ENCODE measurements at places on chromosomes 12 and 14.
A peak's percentile ranks its signal among the peaks of the same experiment; 100 is the strongest.

DNA sequence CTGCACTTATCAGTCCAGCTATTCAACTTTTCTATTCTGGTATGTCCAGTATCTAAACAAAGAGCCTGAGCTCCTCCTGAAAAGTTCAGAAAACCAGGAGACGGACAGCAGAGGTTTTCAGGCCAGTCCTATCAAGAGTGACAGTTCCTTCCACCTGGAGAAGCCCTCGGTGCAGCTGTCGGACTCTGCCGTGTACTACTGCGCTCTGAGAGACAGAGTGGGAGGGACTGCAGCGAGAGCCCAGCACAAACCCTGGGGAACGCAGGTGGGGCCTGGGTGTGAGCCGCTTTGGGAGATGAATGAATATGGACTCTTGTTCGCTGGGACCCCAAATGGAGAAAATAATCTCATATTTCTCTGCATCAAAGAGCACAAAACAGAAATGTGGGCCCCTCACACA is 329.8 kb upstream of the OR4E1 start:
- DNase-seq: no peak

GRCh38 chr12:86838711-86839110 is 582.5 kb upstream of the MGAT4C start:
- DNase-seq: no peak

DNA sequence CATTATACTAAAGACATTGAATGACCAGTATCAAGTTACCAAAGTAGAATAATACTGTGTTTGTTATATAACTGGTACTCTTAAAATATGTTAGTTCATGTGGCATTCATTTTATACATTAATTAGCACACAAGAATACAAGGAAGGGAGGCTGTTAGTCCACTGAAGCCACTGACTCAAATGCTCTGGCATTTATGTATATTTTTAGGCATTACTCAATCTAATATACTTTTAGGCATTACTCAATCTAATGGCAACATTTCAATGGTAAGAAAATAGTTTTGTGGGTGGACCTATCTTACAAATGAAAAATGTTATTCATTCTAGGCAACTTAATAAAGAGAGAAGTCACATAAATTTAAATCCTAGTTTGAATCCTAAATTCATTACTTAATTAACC is 874.4 kb upstream of the USP15 start:
- DNase-seq: no peak

- DNase-seq: no peak
These were observed 57.4 kb downstream of the ACTN1 start for GRCh38 chr14:68921666-68922065.

GRCh38 chr12:78473136-78473535 is 391.4 kb upstream of the SYT1 start:
- no peak for DNase-seq

- no peak for DNase-seq
These were observed 51.4 kb upstream of the GARIN2 start for GRCh38 chr14:67137744-67138371.

GRCh38 chr14:65019944-65020566 is 33.4 kb downstream of the FNTB start:
- DNase-seq: peak; percentile 16

- no peak for DNase-seq
These were observed 19.5 kb downstream of the DICER1 start for GRCh38 chr14:95137804-95138167.

GRCh38 chr12:105329926-105330282 is 587 bp upstream of the C12orf75 start:
- no peak for DNase-seq

DNA sequence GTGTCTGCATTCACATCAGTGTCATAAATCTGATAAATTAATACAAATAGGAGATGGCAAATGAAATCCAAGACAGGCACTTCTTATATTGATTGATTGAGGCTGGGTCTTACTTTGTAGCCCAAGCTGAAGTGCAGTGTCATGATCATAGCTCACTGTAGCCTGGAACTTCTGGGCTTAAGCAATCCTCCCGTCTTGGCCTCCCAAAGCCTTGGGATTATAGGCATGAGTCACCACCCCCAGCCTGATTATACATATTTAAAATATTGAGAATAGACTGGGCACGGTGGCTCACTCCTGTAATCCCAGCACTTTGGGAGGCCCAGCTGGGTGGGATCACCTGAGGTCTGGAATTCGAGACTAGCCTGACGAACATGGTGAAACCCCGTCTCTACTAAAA is 51.3 kb downstream of the MARK3 start:
- no peak for DNase-seq

DNA sequence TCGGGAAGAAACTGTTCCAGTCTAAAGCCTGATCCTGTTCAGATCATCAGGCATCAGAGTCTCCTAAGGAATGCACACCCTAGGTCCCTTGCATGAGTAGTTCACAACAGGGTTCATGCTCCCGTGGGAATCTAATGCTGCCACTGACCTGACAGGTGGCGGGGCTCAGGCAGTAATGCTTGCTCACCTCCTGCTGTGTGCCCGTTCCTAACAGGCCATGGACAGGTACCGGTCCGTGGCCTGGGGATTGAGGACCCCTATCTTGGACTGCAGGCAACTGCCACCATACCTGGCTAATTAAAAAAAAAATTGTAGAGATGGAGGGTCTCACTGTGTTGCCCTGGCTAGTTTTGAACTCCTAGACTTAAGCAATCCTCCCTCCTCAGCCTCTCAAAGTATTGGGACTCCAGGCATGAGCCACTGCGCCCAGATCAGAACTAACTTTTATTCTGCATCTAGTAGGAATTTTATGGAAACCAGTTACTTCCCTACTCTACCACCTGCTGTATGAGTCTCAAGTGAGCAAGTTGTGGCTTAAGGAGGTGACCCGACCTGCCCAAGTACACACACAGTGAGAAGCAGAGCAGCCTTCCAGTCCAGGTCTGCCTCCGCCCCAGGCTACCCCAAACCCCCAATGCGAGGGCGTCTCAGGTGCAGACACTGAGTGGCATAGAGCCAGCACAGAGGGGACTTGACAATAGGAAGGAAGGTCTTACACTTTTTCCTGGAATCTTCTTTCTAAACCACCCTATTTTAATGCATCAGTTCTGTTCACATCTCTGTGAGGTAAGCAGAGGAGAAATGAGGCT is 2.5 kb upstream of the PAPLN start:
- no peak for DNase-seq

- DNase-seq: no peak
These were observed 210.9 kb downstream of the DPY19L2 start for GRCh38 chr12:63457428-63457827.

GRCh38 chr12:38825006-38825405 is 80.4 kb downstream of the CPNE8 start:
- DNase-seq: no peak

DNA sequence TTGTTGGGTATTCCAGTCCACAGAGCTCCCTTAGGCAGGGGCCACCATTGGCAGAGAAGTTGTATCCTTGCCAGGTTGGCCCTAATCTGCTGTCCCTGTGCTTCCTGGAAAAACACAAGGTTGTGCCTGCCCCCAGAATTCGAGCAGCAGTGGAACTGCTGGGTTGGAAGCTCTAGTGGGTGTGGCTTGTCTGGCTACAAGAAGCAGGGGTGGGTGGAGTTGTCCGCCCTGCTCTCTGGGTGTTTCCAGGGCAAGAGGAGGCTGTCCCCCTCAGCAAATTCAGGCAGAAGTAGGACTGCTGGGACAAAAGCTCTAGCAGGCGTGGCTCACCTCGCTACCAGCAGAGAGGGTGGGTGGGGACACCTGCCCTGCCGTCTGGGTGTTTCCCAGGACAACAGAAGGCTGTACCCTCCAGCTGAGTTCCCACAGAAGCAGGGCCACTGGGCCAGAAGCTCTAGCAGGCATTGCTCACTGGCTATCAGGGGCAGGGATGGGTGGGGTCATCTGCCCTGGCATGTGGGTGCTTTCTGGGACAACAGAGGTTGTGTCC is 72.8 kb upstream of the NPAS3 start:
- no peak for DNase-seq

GRCh38 chr12:20946732-20947131 is 136.2 kb downstream of the SLCO1B3 start:
- DNase-seq: peak; percentile 8

DNA sequence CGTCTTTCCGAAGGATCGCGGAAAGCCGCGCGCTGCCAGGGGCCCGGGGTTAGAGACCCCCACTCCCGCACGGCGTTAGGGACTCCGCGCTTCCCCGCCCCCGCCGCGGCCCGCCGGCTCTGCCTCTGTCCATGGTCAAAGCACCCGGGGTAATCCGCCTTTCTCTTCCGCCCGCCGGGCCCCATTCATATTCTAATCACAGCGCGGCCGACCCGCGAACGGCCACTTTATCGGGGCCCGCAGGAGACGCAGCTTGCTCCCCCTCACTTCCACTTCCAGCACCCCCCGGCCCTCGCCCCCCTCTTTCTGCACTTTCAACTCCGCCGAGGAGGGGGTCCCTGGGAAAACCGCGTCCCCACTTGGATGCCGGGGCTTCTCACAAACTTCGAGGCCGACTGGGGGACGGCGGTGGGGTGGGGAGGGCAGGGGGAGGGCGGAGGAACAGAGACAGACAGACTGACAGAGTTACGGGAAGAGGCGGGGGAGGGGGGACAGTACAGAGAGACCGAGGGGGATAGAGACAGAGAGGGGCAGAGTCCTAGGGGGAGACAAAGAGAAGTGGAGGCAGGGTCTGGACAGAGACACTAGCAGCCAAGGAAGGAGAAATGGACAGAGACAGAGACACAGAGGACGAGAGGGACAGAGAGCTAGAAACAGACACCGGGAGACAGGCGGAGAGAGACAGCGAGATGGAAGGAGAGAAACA is 1.1 kb upstream of the RFX4 start:
- DNase-seq: no peak

DNA sequence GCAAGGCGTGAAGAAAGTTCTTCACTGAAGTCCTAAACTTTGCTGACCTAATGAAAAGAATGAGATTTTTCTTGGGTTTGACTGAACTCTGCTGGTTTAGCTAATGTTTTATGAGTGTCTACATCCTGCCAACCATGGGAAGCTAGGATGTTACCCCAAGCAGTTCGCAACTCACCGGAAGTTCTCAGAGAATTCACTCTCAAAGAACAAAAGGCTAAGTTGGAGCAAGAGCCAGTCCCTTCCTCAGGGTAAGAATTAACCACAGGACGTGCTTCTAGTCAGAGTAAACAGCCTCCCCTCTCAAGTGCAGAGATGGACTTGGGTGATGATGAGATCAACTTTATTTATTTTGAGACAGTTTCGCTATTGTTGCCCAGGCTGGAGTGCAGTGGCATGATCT is 37.3 kb downstream of the TCHP start:
- no peak for DNase-seq

DNA sequence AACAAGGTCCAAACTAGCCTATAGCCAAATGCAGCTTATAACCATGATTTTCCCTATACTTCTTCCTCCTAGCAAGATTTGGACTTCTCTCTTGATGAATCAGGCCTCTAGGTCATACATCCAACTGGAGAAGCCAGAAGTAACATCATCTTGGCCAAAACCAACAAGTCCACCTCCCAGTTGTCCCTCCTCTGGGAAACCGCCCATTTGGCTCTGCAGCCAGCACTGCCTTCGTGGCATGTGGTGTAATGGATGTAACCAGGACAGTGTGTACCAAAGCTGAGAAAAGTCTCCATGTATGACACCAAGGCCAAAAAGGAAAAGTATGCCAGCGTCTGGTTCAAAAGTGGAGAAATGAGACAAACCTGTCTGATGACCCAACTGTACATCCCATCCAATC is 59.3 kb upstream of the VASH1 start:
- DNase-seq: no peak

DNA sequence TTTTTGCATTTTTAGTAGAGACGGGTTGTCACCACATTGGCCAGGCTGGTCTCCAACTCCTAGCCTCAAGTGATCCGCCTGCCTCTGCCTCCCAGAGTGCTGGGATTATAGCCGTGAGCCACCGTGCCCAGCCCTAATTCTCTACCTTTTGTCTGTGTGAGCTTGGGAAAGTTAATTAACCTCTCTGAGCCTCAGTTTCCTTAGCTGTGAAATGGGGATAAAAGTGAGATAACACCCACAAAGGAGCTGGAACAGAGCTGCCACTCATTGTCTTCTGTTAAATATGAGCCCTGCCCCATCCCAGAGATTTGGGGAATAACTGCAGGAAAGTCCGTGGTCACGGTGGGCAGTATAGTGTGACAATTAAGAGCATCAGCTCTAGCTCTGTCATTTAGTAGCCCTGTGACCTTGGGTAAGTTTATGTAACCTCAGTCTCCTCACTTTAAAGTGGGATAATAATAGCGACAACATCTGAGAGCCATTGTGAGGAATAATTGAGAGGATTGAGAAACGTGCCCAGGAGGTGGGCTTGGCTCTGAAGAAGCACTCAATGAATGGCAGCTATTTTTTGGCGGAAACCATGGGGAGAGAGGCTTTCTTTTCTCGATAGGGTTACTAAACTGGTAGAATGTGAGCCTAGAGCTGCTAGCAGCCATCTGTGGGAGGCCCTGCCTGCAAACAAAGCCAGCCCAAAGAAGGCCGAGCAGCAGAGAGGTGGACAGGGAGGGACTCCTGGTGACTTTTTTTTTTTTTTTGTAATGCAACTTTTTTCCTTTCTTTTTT is 60.8 kb upstream of the MED13L start:
- no peak for DNase-seq

DNA sequence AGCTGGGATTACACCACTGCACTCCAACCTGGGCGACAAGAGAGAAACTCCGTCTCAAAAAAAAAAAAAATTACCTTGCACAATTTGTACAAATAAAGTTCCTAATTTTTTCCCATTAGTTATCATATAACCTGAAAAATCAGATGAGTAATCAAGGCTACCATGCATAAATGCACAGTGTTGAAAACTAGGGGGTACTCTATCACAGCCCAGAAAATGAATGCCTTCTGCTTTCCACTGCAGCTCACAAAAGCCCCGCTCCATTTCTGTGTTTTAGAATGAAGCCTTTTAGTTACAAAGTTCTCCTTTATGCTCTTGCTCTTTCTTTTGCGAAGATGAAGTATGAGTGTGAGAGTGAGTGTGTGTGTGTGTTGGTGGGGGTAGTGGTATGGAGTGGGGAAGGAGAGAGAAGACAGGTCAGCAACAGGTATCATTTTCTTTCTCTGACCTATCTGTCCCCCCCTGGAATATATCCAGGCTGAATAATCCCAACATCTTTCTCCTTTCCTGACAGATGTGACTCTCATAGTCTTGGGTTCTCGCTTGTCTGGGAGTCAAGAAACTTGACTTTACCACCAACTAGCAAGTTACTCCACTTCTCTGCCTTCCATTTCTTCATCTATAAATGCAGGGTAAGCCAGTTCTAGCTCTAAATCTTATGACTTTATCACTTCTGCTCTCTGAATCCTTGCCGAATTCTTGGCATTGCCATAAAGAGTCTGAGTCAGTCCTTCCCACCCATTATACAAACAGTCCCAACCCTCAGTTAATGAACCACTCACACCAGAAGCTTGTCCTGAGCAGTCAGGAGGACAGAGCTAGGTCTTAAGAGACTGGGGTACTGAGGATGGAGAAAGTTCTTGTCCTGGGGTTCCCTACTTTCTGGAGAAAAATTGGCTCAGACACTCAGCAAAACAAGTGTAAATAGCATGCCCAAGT is 16.1 kb downstream of the BIN2 start:
- no peak for DNase-seq

- DNase-seq: peak; percentile 28
These were observed 41.1 kb downstream of the PRB3 start for GRCh38 chr12:11228296-11228879.

DNA sequence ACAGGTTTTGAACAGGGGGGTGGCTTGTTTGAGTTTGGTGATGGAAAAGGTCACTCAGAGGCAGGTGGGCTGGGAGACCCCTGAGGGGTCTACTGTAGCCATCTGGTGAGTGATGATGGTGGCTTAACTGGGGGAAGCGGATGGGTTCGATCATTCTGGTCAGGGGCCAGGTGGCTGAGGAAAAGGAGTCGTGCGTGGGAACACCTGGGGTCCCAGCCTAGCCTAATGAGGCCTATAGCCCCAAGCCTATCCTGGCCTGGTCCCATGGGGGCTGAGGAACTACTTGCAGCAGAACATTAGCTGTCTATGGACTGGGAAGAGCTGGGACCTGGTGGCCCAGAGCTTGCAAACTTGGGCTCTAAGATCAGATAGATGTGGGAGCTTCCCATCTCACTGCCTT is 158.4 kb upstream of the MYL2 start:
- no peak for DNase-seq

Measured in NCI-H1930 (cell line).